ENCODE measurements at places on chromosomes 13 and 19.
A peak's percentile ranks its signal among the peaks of the same experiment; 100 is the strongest.

GRCh38 chr19:58117841-58118575 is 20.0 kb upstream of the ZSCAN18 start:
- DNase-seq = no peak

GRCh38 chr19:17775991-17776803 is 18.7 kb upstream of the B3GNT3 start:
- no peak for DNase-seq

DNA sequence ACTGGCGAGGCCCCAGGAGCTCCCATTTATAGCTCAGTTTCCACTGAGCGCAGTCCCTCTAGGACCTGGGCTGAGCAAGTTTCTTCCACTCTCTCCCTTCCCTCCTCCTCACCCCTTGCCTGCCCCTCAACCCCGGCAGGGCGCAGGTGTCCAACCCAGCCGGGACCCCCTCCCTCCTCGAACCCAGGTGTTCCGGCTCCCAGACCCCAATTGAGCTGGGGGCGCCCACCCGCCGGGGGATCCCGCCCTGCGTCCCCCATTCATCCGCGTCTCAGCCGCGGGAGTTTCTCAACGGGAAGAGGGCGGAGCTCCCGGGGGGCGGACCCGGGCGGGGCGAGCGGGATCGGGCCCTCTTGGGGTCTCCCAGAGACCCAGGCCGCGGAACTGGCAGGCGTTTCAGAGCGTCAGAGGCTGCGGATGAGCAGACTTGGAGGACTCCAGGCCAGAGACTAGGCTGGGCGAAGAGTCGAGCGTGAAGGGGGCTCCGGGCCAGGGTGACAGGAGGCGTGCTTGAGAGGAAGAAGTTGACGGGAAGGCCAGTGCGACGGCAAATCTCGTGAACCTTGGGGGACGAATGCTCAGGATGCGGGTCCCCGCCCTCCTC is at the start of gene KIRREL2:
Gene KIRREL2, plus strand, starts transcription at position 366 of the 604 bp plus-strand sequence. Its CDS starts 209 bp downstream, at position 575.
- DNase-seq = no peak

GRCh38 chr19:56829596-56829995 is 10.9 kb downstream of the PEG3 start:
- DNase-seq = no peak

GRCh38 chr19:3033595-3034405 is 4.7 kb upstream of the TLE2 start:
- no peak for DNase-seq

DNA sequence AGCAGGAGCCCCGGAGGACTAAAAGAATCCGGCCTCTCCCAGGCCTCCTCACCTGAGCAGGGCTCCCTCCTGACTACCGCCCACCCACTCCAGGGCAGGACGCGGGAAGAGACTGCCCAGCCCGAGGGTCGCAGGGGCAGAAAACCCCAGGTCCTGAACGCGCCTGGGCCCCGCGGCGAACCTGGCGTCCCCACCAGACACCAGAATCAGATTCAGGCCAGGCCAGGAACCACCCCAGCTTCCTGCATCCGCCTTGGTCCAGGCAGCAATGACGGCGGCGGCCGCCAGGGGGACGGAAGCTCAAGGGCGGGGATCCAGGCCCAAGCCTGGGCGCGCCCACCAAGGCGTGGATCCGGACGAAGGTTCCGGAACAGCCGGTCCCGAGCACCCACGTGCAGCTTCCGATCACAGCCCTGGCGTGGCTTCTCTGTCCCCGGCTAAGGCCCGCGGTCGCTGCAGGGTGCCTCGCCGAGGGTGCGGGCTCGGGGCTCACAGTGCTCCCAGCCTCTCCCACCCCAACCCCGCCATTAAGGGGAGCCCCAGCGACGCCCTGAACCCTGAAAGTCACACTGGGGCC is 3.6 kb downstream of the LGALS7 start:
- DNase-seq = peak; percentile 20

DNA sequence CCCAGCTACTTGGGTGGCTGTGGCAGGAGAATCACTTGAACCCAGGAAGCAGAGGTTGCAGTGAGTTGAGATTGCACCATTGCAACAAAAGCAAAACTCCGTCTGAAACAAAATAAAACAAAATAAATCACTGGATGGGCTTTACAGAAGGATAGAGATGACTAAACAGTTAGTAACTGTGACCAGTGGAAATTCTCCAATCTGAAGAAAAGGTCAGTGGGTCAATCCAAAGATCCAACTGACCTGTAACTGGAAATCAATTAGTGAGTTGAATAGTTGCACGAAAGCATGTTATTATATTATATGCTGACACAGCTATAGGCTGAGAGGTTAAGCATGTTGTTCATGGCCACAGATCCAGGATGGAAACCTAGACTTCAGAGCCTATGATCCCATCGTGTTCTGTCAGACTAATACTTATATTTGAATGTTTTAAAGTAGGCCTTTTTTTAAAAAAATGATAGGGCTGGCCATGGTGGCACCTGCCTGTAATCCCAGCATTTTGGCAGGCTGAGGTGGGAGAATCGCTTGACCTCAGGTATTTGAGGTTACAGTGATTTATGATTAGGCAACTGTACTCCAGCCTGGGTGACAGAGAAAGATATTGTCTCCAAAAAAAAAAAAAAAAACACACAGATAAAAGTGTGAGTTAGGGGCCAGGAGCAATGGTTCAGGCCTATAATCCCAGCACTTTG is 1.4 kb downstream of the ECH1 start:
- no peak for DNase-seq

DNA sequence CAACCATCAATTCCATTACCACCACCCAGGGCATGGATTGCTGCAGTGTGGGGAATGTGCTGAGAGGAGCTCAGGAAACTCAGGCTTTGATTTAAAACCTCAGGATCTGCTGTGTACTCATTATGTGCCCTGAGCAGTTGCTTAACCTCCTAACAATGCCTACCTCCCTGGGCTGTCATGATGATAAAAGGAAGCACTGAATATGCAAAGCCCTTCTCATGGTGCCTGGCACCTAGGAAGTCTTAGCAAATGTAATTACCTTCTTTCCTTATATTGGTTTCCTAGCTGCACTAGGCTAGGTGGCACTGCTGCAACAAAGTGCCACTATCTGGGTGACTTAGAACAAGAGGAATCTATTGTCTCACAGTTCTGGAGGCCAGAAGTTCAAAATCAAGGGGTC is 62.2 kb downstream of the KCTD12 start:
- DNase-seq = no peak

GRCh38 chr19:2212861-2213711 is 23.0 kb downstream of the PLEKHJ1 start:
- DNase-seq = no peak

DNA sequence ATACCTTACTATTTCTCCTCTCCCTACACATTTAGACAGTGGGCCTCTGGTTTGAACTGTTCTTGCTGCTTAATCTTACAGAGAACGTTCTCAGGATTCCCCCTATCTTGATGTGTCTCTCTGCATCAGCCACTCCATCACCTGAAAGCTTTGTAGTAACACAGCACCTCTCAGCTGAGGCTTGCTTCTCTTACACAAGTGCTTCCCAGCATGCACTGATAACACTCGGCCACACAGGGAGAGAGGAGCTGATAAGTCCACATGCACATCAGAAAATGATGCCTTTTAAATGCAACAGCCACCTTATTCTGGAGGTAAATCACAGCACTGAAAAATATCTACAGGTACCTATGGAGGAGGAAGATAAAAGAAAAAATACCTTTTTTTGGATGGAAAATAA is 192.2 kb upstream of the TSHZ3 start:
- no peak for DNase-seq

- DNase-seq = peak; percentile 88
Measured at GRCh38 chr13:114130837-114131582, 1.4 kb downstream of the RASA3 start.

GRCh38 chr13:103078158-103078557 is 11.9 kb upstream of the SLC10A2 start:
- no peak for DNase-seq

DNA sequence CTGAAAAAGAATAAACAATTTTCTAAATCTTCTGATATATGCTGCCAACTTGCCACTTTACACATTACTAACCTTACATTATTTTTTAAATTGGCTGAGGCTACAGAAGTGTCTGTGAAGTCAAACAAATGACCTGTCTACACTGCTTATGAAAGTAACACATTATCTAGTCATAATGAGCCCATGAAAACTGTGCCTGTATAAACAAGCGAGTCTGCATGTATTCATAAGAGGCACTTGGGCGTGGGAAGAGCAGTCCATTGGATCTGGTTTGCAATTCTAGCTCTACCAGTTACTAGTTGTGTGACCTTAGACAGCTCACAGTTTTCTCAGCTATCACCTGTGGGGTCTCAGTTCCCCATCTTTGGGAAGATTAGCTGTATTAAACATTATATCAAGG is 3.1 kb downstream of the VPS36 start:
- DNase-seq = no peak

GRCh38 chr13:46615888-46616531 is 63.0 kb downstream of the LRCH1 start:
- DNase-seq = no peak

GRCh38 chr13:87887459-87888123 is 216.4 kb downstream of the SLITRK5 start:
- no peak for DNase-seq

- DNase-seq = no peak
Measured at GRCh38 chr13:72341904-72342303, 385.5 kb downstream of the MZT1 start.

GRCh38 chr13:21637296-21637695 is 33.3 kb upstream of the MICU2 start:
- no peak for DNase-seq

GRCh38 chr19:50799547-50799851 is 9.3 kb downstream of the ACP4 start:
- DNase-seq = no peak

DNA sequence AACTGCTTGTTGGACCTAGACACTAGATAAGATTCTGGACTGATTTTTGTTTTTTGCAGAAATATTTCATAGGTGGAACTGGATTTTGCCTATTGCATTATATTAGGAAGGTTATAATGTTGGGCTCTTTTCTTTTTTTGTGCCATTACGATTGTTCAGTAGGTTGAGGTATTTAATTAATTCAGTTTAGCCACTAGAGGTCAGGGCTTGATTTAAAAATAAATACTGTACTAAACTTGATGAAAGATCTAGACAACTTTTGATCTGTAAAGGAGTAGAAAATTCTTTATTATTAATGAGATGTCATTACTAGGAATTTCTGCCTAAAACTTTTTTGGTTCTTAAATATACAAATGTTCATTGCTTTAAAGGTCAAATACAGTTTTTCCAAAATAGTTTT is 15.2 kb upstream of the SUPT20H start:
- DNase-seq = no peak

DNA sequence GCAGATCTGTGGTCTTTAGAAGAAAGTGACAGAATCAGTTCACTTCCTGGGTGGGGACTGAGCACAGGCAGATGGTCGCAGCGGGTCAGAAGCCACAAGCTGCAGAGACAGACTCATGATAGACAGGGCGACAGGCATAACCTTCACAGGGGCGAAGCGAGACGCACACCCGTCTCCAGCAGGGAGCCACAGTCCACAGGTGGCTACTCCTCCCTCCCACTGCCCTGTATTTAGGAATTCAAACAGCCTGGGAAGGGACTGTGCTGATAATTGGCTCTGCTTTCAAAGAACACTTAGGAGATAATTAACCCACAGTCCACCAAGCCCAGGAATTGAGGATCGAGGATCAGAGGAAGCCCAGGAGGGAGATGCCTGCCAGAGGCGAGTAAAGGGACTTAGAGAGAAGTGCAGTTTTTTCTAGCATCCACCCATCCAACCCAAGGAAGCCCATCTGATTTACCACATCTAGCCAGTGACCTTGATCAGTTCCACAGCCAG is 23.2 kb downstream of the RFX2 start:
- DNase-seq = no peak

GRCh38 chr19:10625003-10625761 is at the start of gene SLC44A2:
Gene SLC44A2 (plus strand): TSS chr19:10625553. CDS start chr19:10625634, 81 bp downstream.
- peak; percentile 35 for DNase-seq

- DNase-seq = no peak
Measured at GRCh38 chr13:66914155-66914554, 316.0 kb downstream of the PCDH9 start.

DNA sequence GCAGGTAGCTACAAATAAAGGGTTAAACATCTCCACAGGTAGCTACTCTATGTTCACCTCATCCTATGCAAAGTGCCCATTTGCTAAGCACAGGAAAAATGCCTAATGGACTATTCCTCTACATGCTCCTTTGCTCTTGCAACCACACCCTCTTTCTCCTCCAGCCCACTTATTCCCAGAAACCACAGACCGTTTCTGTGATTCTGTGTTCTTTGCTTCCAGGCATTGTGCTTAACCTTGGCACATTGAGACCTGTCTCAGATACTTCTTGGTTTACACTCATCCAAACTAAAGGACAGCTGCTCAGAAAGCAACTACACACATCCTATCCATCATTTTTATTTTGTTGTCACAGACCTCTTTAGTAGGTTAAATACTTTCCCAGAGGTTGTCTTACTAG is 785.0 kb upstream of the MIR17HG start:
- DNase-seq = no peak

- no peak for DNase-seq
Measured at GRCh38 chr19:50803633-50804419, 13.6 kb downstream of the ACP4 start.

DNA sequence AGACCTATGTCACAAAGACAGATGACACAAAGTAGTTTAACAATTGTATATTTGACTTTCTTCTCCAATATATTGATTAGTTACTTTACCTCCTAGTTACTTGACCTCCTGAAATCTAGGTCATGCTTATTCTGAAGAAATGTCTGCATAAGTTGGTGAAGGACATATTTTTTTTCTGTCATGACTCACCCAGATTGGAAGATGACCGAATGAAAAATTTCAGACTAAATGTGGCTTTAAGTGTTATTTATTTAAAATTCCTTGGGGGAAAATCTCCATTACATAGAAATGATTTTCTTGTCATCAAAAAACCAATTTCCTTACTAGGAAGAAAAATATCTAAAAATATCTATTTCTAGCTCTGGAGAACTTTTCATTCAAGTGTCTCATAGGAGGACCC is 217.1 kb downstream of the POSTN start:
- DNase-seq = no peak

GRCh38 chr13:57311009-57311586 is 144.1 kb downstream of the PRR20E start:
- DNase-seq = no peak

DNA sequence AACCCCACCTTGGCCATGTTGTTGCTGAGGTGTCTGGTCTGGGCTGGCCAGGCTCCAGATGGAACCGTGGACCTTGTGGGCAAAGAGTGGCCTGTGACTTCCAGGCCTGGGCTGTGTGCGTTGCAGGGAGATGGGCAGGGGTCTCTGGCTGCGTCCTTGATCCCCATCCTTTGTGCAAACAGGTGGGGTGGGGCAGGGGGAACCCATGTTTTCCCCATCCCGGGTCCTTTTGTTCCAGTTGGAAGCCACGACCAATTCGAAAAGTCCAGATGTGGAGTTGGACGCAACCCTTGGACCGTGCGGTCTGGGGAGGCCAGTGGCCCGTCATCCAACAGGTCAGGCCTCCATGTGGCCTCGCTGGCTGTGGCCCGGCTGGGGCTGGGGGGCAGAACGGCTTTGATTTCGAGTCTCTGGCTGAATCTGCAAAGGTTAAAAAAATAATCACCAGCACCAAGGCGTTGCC is 13.1 kb upstream of the COMP start:
- DNase-seq = no peak

GRCh38 chr13:84574851-84575250 is 692.6 kb upstream of the SLITRK1 start:
- DNase-seq = no peak
